ENCODE measurements at places on chromosomes 3 and 15.

GRCh38 chr15:67228286-67228685 is 26.2 kb downstream of the AAGAB start:
- DNase-seq: no peak

DNA sequence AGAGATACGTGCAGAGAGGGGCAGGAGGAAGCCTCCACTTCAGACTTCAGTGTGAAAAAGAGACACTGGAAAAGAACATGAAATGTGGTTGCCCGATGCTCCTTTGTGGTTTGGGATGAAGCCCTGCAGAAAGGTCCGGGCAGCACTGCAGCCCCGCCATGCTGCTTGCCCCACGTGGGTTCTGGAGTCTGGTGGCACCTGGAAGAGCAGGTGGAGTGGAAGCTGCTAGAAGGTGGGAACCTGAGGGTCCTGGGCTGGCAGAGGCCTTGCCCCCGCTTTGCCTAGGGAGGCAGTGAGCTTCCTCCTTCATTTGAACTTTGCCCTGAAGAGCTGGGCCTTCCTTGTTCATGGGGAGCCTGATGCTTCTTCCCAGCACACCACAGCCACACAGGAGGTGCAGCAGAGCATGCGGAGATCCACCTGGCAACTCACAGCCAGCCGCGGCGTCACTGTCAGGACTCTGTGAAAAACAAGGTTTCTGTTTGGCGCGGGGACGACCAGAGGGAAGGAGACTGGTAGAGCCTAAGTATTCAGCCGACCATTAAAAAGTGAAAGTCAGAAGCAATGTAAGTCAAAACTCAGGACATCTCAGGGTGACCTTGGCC is 59.0 kb downstream of the APBA2 start:
- DNase-seq: no peak

- DNase-seq: no peak
These were observed 573.7 kb downstream of the TBL1XR1 start for GRCh38 chr3:176623468-176624150.

GRCh38 chr15:34292621-34293020 is 45.0 kb downstream of the SLC12A6 start:
- DNase-seq: no peak

GRCh38 chr15:43118286-43118685 is 12.4 kb upstream of the UBR1 start:
- DNase-seq: no peak

- no peak for DNase-seq
These were observed 232.9 kb downstream of the MEIS2 start for GRCh38 chr15:36867436-36867835.

GRCh38 chr3:148074946-148075345 is 622.8 kb upstream of the AGTR1 start:
- DNase-seq: peak; percentile 14

- peak; percentile 54 for DNase-seq
These were observed 45.7 kb downstream of the LHFPL4 start for GRCh38 chr3:9507586-9508578.

- DNase-seq: peak; percentile 60
These were observed at the start of gene UBA7 for GRCh38 chr3:49813497-49814174. UBA7 (minus strand) TSS chr3:49813953; CDS start chr3:49813787, 166 bp downstream.

DNA sequence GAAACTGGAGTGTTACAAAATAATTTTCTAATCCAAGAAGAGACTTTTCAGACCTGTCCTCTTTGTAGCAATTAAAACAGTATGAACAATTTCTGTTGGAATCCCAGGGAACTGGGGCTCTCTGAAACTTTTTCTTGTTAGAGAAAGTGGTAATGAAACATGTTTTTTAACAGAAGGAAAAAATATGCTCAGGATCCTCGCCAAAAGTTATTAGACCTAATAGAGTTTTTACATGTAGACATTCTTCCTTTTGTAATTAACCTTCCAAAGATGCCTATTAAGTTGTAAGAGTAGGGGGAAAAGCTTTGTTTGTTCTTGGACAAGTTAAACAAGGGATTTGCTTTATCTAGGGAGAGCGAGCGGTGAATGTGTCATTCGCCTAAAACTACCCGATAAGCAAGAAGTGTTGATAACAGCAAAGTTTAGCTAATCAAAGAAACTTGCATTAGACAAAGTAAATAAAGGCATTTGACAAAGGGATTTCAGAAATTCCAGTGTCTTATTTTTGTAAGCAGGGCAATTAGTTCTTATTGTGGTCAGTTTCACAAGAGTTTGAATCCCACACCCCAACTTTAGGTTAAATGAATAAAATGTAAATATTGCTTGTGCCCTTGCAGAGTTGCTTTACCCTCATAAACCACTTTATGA is 2.3 kb downstream of the RARB start:
- DNase-seq: no peak

DNA sequence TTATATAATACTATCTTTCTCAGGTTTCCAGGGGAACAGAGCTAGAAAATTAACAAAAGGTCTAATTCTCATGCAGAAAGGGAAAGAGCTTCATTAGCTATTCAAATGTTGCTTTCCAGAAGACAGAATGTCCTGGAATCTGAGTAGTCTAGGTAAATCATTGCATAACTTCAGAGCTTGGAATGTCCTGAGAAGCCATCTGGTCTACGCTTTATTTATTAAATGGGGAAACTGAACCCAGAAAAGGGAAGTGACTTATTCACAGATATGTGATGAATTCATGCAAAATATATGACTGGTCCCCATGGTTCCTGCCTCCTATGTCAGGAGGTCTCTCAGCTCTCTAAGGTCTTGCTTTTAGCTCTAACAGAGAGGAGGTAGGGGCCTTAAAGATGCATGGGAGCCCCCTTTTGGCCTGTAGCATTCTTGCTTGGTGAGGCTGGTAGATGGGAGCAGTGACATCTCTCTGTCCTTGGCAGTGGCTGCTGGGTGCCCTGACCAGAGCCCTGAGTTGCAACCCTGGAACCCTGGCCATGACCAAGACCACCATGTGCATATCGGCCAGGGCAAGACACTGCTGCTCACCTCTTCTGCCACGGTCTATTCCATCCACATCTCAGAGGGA is 99.2 kb downstream of the CEMIP start:
- DNase-seq: no peak

- no peak for DNase-seq
These were observed 16.2 kb downstream of the MBNL1 start for GRCh38 chr3:152284906-152285305.

DNA sequence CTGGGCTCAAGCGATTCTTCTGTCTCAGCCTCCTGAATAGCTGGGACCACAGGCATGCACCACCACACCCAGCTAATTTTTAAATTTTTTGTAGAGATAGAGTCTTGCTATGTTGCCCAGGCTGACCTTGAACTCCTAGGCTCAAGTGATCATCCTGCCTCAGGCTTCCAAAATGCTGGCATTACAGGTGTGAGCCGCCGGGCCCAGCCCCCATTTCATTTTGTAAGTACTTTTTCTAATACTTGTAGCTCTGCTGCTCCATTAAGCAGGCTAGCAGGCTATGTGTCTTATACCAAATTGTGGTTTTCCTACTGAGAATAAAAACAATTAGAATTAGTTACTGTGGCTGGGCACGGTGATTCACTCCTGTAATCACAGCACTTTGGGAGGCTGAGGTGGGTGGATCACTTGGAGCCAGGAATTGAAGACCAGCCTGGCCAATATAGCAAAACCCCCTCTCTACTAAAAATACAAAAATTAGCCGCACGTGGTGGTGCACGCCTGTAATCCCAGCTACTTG is 22.4 kb downstream of the NIPA1 start:
- DNase-seq: no peak

DNA sequence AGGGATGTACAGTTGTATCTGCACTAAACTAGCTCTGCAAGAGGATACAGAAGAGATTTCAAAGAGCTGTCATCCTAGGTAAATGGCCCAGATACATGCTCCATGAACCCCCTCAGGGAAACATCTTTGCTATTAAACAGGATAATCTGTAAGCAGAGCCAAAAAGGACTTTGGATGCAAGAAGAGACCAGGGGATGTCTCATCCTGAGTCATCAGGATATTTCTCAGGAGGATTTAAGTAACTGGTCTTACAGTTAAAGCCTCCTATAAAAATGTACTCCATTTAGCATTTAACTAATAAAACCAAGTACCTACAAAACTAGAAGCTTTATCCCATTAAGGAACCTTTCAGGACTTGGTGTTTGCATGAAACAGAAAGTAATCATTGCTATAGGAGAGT is 48.2 kb upstream of the PHLDB2 start:
- DNase-seq: no peak

- DNase-seq: no peak
These were observed 17.6 kb downstream of the MYO5A start for GRCh38 chr15:52511084-52511483.

- peak; percentile 73 for DNase-seq
These were observed 39.6 kb downstream of the C3orf38 start for GRCh38 chr3:88189361-88189810.

DNA sequence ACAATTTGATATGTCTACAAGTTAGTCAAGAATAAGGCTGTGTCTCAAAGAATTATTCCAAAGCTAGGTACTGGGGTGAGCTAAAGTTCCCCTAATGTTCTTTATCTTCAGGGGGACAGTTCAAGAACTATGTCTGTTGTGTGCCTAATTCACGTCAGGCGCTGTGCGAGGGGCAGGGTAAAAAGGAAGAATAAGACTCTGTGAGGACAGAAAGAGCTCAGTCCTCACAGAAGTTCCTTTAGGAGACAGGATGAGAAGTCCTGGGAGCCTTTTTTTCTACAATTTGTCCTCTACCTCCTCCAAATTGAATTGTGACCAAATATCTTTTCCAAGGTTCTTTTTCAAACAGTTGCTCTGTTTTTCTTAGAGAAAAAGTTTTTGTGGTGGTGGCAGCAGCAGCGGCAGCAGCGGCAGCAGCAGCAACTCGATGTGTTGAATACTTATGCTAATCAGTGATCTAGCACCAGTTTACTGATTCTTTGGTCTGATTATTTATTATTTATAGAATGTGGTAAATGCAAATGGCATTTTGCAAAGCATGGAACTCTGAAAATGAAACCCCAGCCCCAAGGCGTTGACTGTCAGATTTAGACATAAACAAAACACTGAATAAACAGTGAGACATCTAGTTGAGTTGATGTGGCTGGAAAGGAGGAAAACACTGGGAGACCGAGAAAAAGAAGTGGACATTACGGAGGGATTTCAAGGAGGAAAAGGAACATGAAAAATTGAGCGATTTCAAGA is 88.6 kb downstream of the GTPBP8 start:
- no peak for DNase-seq

GRCh38 chr15:91593067-91593466 is 260.4 kb upstream of the SLCO3A1 start:
- DNase-seq: no peak

Measured in NCI-H2029 treated with DMSO at 0.1 percent for 48 hours (cell line).